ENCODE measurements at places on chromosomes 7 and 10.

GRCh38 chr7:136293272-136293671, 316.1 kb upstream of the MTPN start:
- no peak for DNase-seq

- DNase-seq = no peak
Measured at GRCh38 chr10:21100871-21101514, 203.9 kb upstream of the NEBL start.

DNA sequence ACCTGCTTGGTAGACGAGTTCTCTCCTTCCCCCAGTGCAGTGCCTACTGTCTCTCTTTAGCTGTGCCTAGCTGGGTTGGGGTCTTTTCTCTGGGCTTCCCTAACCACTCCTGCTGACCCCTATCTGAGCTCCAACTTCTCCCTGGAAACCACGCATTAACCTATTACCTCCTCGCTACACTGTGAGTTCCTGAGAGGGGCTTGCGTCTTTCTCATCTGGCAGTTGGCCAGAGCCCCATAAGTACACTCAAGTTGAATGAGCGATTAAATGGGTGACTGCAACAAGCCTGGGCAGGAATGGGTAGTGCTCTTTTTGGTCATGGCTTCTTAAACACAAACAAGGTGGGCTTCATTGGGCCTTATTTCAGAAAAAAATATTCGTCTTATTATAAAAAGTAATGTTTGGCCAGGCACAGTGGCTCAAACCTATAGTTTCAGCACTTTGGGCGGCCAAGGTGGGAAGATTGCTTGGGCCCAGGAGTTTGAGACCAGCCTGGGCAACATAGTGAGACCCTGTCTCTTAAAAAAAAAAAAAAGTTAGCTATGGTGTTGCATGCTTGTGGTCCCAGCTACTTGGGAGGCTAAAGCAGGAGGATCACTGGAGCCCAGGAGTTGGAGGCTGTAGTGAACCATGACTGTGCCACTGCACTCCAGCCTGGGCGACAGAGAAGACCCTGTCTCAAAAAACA, 41.4 kb downstream of the SYPL1 start:
- DNase-seq = no peak

GRCh38 chr7:130154501-130155317, 50.5 kb downstream of the TMEM209 start:
- no peak for DNase-seq

- DNase-seq = no peak
Measured at GRCh38 chr7:18399436-18400235, 95.9 kb upstream of the HDAC9 start.

DNA sequence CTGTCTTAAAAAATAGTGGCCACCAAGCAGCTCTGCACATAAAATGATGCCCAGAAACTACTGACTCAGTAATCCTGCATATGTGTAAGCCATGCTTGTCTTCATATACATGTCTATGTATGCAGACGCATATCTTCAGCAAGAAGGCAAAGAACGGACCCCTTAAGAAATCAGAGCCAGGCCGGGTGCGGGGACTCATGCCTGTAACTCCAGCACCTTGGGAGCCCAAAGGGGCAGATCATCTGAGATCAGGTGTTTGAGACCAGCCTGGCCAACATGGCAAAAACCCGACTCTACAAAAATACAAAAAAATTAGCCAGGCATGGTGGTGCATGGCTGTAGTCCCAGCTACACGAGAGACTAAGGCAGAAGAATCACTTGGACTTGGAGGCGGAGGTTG, 295.0 kb downstream of the TCERG1L start:
- DNase-seq = no peak

- no peak for DNase-seq
Measured at GRCh38 chr7:21704359-21704758, 161.5 kb downstream of the DNAH11 start.

Data from Calu3 (cell line).